ENCODE measurements at places on chromosomes 7 and 10.

DNA sequence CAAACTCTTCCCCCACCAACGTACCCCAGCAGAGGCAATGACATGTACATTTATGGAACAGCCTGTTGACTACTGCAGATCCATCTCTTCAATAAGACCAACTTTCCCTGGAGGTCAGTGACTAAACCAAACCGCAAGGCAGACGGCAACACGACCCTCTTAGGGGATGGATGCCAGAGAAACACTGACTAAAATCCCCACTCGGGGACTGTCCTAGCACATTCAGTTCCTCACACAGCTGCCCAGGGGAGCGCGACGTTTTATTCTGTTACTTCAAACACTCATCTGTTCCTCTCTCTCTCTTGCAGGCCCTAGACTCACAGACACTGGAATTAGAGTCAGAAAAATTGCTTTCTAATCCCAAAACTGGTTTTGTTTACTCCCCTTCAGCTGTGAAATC lies 146.5 kb upstream of the PRSS1 start:
- DNase-seq = no peak

GRCh38 chr7:111202321-111202720 lies 111.4 kb downstream of the LRRN3 start:
- no peak for DNase-seq

DNA sequence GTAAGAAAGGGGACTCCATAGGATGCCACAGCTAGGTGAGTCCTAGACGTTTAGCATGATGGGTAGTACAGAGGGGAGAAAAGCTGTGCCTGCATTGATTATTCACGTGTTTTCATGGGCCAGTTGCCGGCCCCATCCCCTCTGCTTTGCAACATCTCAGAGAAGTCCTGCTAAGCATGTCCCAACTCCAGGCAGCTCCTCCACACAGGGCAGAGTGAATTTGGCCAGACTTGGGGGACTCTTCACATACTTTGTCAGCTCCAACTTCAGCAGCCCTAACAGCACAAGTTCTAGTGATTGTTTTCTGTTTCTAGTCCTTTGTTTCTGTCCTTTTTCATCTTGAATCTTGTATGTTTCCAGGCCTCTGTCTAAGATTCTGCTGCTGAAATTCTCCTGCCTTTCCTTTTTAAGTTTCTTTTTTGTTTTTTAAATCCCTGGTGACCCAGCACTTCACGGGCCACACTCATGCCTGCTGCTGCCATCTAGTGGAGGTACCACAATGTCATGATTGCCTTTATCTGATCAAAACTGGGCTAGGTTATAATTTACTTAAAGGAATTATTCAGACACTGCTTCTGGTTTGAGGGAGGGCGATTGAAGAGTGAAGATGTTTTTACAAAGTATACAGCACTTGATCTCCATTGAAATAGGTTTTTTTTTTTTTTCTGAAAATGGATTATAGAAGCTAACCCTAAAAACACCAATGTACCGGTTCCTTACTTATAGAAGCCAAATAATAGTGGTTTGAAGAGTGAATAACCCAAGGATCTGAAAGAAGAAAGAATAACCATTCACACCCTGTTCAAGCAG lies 276.9 kb downstream of the CSTF2T start:
- no peak for DNase-seq

GRCh38 chr7:19958309-19958896 lies 185.0 kb upstream of the TMEM196 start:
- DNase-seq = no peak

GRCh38 chr10:58424176-58424575 lies 39.0 kb downstream of the TFAM start:
- DNase-seq = no peak

- DNase-seq = no peak
These were observed 3.6 kb downstream of the LHPP start for GRCh38 chr10:124465003-124465776.

DNA sequence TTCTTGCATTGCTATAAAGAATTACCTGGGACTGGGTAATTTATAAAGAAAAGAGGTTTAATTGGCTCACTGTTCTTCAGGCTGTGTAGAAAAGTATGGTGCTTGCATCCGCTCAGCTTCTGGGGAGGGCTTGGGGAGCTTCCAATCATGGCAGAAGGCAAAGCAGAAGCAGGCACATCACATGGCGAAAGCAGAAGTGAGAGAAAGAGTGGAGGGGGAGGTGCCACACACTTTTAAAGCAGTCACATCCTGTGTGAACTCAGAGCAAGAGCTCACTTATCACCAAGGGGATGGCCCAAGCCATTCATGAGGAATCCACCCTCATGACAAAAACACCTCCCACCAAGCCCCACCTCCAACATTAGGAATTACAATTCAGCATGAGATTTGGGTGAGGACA lies 303.5 kb downstream of the OTUD1 start:
- no peak for DNase-seq

DNA sequence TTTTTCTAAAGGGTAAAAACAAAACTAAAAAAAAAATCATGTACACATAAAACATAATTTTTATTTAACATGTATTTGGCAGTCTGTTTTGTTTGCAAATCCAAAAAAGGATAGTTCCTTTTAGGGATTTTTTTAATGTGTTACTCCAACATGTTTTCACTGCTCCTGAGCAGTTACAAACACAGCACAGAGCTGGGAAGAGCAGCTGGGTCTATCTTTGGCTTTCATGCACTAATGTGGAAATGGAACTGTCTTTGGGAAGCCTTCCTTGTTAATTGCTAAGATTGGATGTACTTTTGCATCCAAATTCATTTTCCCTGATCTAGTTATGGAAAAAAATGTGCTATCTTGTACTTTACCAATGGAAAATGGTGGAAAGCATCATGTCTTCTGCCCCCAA lies 1035.1 kb downstream of the CNTNAP2 start:
- DNase-seq = no peak

DNA sequence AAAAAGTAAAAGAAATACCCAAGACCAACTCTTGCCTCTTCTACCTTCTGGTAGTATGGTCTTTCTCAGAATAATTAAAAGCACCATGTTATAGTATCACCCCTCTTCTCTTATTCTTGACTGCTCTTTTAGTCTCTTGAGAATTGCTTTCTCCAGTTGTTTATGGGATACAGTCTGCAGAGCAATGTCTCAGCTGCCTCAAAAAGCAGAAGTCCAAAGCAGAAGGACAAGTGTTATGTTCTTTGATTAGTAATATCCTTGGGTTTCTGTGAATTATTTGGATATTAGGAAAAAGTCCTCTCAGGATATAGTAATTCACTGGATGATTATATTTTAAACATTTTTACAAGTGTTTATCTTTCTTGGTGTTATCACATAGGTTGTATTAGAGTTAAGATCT lies 7.4 kb downstream of the TAS2R41 start:
- DNase-seq = no peak

- DNase-seq = no peak
These were observed 558.6 kb upstream of the IGFBP3 start for GRCh38 chr7:46479680-46480079.

GRCh38 chr10:27747096-27747451 lies 1.5 kb upstream of the MKX start:
- DNase-seq = no peak

DNA sequence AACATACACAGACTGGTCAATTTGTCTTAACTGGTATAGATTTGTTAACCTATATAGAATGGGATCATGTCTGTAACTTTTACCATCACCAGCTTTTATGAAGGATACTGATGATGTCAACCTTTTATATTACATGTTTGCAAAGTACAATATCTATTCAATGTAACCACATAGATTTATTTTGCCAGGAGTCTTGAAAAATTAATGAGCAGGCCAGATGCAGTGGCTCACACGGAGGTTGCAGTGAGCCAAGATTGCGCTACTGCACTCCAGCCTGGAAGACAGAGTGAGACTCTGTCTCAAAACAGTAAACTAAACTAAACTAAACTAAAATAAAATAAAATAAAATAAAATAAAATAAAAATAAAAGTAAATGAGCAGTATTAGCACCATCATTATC lies 30.0 kb upstream of the PARD3 start:
- no peak for DNase-seq

GRCh38 chr10:71729161-71729636 lies 9.6 kb upstream of the C10orf105 start:
- DNase-seq = peak; percentile 28

DNA sequence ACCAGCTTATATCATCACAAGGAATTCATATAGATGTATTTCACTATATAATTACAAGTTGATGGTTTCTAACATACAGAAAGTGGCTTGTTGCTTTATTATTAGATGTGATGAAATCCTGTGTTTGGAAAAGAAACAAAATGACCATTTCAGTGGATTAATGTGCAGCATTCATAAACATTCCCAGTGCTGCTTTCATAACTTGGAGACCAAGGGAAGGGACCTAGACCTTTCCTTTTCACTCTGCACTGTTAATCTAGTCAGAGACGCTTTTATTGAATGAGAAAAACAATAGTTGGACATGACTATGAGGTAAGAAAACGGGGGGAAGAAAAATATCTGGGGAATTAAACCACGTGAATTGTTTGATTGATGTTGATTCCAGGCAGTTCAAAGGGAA lies 160.0 kb downstream of the HDAC9 start:
- no peak for DNase-seq

- DNase-seq = no peak
These were observed 10.1 kb downstream of the CHN2 start for GRCh38 chr7:29204491-29205272.

DNA sequence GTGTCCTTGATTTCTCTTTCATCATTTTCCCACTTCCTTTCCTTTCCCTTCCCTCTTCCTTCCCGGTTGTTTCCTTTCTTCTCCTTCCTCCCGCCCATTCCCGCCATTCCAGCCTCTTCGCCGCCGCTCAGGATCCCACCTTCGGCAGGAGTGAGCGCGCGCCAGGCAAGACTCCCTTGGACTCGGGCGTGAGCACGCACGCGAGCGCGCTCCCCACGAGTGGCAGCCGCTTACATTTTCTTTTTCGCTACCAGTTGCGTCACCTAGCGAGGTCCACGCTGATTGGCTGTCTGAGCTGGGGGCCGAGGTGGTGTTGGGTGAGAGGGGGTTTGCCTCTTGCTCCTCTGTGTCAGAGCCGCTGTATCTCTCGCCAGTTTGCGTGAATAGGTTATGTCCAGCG lies 11.8 kb downstream of the ZAN start:
- no peak for DNase-seq

- no peak for DNase-seq
These were observed 140.1 kb downstream of the DYNC2I1 start for GRCh38 chr7:158996214-158997109.

GRCh38 chr10:30092151-30092790 lies 32.9 kb upstream of the JCAD start:
- no peak for DNase-seq

DNA sequence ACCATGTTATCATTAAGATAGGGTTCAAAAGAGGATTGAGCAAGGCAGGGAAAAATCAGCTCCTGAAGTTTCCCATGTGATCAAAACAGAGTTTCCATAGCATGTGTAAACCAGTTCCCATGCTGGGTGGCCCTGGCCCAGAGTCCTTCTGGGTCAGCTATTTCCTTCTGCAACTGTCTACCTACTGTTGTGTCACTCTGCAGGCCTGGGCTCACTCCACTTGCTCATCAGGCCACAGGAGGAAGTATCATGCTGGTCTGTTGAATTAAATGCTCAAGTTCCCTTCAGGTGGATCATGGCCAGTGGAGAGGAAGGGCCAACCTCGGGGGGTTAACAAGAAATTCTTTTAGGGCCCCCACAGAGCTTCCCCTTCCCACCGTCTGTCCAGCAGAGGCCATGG lies 104.7 kb downstream of the GFRA1 start:
- no peak for DNase-seq

- peak; percentile 56 for DNase-seq
These were observed 25.2 kb upstream of the OPTN start for GRCh38 chr10:13074563-13075451.

- DNase-seq = no peak
These were observed 209.6 kb downstream of the EBF3 start for GRCh38 chr10:129754211-129755050.
